ENCODE measurements at places on chromosomes 1 and 21.

DNA sequence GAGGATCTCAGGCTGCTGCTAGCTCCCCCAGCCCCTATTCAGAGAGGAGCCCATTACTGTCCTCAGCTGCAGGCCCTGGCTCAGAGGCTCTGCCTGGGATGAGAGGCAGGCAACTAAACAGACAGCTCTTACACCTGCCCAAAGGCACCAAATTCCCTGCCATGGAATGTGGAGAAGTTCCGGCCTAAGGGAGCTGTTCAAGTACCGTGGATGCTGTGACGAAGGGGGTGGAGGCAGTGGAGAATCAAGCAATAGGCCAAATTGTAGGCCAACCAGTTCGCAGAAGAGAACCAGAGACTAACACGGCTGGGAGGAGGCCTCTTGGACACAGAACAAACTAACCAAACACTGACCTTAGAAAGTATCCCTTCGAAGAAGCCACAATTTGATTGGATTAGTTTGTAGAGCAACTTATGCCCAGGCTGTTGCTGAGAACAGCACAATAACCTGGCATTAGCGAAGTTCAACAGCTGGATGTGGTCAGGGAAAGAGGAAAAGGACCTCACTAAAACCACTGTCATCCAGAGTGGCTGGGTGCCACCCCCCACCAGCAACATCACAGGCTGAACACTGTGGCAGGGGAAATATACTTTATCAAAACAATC, 3.6 kb downstream of the C1orf174 start:
- no peak for DNase-seq

DNA sequence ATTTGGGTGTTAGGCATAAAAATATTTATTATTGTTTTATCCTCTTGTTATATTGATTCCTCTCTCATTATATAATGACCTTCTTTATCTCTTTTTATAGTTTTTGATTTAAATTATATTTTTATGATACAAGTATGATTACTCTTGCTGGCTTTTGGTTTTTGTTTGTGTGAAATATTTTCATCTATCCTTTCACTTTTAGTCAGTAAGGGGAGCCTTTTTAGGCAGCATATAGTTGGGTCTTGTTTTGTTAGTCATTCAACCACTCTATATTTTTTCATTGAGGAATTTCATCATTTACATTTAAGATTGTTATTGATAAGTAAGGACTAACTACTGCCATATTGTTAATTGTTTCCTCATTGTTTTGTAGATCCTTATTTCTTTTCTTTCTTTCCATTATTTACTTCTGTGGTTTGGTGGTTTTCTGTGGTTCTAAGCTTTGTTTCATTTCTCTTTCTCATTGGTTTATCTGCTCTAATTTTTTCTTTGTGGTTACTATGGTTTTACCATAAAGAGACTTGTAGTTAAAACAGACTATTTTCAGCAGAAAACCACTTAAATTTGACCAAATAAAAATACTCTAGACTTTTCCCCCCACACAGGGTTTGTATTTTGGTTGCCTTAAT, 593.1 kb downstream of the NUF2 start:
- DNase-seq: no peak

DNA sequence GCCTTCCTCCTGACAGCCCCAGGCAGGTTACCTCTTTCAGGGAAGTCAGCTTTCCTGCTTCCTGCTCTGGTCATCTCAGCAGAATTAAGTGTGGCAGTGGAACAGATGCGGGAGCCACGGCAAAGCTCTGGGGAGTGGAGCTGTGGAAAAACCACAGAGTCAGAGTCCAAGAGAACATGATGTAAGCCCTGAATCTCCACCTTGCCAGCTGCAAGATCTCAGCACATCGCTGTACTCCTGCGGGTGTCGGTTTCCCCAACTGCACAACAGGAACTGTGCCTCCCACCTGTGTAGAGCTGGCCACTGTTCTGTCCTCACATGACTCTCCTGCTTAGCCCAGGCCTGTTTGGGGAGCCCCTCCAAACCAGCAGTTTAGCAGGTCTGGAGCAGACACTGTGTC, 123.7 kb downstream of the MATN1 start:
- no peak for DNase-seq

DNA sequence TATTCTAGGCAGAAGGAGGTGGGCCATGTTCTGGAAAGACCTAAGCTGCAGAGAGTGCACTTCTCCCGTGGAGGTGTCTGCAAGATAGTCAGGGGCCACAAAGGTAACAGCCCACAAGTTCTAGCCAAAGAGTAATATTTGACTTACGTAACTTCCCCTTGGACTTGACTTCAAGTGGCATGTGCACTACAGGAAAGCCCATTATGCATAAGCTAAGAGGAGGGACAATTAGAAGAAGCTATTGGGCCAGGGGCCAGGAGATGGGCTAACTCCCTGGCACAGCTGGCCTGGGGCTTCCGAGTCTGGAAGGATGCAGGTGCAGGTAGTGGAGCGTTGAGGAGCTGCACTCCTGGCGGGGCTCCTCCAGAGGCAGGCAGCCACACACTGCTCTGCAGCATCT, 58.3 kb downstream of the ERG start:
- DNase-seq: no peak

DNA sequence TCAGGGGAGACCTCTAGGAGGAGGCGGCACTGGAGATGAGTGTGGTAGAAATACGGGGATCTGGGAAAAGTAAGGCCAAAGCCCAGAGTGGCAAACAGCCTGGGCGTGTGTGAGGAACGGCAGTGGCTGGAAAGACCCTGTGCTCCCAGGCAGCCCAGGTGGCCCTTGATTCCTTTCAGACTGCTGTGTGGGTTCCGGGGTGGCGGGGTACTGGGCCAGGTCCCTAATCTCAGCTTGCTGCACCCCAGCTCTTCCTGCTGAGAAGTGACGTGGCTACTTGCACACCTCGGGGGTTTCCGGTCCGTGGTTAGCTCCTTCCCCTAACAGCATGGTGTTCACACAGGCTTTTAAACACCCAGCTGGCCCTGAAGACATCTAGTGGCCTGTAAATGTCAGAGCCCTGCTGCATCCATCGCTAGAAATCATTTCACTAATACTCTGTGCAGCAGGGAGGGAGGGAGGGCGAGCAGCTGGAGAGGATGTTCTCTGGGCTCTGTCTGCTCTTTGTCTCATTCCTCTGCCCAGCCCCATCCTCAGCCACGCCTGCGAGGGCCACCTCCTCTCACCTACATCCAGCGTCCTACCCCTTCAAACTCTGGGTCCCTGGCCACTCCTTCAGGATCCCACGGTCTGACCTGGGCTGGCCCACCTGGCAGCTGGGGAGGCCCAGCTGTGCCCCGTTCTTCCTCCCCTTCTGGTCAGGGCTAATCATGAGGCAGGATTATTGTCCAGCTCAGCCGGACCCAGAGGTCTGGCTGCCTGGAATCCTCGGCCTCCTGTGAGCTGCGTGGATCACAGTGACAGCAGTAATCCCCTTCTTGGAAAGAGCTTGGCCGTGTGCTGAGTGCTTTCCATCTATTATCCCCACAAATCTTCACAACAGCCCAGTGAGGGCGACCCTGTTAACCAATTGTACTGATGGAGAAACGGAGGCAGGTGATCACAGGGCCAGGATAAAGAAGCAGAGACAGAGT, 7.2 kb downstream of the ZDHHC18 start:
- no peak for DNase-seq

GRCh38 chr1:41239988-41240610, 2.0 kb downstream of the SCMH1 start:
- DNase-seq: no peak

GRCh38 chr1:230972855-230973271, 5.8 kb downstream of the TTC13 start:
- DNase-seq: no peak

DNA sequence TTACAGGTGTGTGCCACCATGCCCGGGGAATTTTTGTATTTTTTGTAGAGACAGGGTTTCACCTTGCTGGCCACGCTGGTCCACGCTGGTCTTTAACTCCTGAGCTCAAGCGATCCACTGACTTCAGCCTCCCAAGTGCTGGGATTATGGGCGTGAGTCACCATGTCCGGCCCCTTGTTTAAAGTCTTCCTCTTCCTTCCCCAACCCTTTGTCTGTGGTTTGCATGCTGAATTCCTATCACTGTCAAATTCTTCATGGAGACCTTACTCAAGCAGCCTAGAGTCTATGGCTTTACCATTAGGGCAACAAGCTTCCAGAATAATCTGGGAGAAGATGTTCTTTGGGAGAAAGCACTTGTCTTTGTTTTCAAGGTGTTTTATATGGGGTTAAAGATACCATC, 34.7 kb downstream of the B3GALT5 start:
- no peak for DNase-seq
